ENCODE measurements at places on chromosomes 12 and 14.
A peak's percentile ranks its signal among the peaks of the same experiment; 100 is the strongest.

GRCh38 chr12:21774358-21775132, at the start of gene KCNJ8:
KCNJ8 (minus strand) TSS chr12:21774706; CDS start chr12:21773616, 1,090 bp downstream.
- no peak for DNase-seq

GRCh38 chr14:70955543-70956480, 48.6 kb downstream of the PCNX1 start:
- peak; percentile 25 for DNase-seq

DNA sequence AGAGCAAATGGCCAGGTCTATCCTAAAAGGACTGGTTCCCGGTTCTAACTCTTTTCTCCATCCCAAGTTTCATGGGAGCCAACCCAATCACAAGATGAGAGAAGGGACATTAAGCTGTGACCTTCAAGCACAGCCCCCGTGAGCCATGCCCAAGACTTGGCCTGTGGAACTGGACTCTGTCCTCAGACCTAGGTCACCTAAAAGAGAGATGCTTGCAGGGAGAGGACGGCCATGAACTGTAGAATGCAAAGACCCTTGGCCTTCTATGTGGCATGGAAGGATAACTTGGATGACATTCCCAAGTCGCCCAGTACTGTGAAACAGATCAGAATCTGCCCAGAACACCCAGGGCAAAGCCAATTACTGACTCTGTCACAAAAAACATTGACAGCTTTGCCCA, 263.5 kb downstream of the DPF3 start:
- no peak for DNase-seq

DNA sequence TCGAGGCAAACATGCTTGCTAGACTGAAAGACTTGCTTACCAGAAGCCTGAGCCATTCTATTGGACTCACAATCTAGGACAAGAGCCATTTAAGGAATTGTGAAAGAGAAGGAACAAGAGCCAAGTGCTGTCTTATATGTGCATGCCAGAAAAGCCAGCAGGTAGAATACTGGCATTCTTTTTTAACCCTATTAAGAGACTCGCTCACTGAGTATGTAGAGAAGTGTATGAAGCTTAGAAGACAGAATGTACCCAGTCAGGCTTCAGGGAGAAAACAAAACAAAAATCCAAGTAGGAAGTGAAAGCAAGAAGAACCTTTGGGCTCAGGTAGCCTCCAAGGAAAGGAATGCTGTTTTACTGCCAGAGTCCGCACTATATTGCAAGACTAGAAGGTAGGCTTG, 65.9 kb downstream of the DCAF5 start:
- DNase-seq: no peak

- DNase-seq: no peak
These were observed 360.1 kb upstream of the TBX3 start for GRCh38 chr12:115044073-115044472.

- peak; percentile 100 for DNase-seq
These were observed 734 bp downstream of the FOXN3 start for GRCh38 chr14:89416002-89416995.

GRCh38 chr14:37318938-37319337, 121.2 kb downstream of the MIPOL1 start:
- DNase-seq: no peak

GRCh38 chr12:40907115-40907527, 214.9 kb downstream of the CNTN1 start:
- no peak for DNase-seq

DNA sequence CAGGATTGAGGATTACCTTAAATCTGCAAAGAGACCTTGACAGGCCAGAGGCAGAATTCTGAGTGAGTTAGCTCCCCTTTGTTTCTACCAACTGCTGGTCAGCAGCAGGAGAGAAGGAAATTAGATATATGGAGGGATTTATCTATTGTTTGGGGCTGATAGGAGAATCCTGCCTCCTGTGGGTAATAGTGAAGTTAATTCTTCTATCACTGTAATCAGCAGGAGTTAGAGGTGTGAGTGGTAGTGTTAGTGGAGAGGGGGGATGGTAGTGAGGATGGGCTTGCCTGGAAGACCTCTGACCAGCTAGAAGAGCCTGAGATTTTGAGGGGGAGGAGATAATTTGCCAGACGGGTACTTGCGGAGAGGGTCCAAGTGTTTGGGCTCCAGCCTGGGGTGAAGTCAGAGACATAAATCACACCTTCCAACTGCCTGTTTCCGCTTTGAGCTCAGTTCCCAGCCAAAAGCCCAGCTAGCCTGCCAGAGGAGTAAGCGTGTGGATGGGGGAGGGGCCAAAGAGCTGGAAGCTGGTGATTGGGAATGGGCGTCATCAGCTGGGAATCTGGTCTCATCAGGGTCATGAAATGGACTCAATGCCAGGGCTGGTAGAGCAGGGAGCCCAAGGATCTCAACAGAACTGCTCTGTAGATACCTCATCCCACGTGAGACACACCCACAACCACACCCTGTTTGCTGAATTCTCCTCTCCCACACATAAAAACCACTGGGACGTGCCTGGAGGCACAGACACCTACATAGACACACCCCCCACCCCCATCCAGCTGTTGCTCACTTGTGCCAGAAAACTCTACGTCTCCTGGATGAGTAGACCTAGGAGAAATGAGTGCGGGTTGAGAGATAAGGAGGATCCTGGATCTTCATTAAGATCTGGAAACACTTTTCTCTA, 13.1 kb upstream of the ITGA5 start:
- DNase-seq: no peak

- DNase-seq: no peak
These were observed 5.2 kb downstream of the P2RX4 start for GRCh38 chr12:121214855-121215745.

- DNase-seq: no peak
These were observed 887.4 kb upstream of the NOVA1 start for GRCh38 chr14:27485193-27485592.

- DNase-seq: no peak
These were observed 155.5 kb upstream of the KRR1 start for GRCh38 chr12:75666939-75667334.

DNA sequence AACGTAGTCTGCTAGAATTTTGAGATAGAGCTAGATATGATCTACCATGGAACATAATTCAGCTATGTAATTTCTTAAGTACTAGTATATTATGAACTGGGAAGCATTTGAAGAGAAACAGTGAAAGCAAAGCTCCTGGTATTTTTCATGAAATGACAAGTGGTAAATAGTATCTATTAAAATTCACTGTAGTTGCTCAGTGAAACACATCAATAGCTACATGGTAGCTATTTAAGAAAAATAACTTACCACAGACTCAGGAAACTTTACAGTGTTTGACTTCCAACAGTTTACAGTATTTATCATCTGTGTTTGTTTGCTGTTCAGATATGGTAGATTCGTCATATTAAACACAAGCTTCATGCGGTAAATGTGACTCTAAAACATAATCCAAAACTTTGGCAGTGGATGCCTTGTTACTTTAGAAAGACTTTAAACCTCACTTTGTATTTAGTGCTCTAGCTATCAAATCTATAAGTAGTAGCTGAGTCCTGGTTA, 25.2 kb downstream of the WNK1 start:
- DNase-seq: no peak

DNA sequence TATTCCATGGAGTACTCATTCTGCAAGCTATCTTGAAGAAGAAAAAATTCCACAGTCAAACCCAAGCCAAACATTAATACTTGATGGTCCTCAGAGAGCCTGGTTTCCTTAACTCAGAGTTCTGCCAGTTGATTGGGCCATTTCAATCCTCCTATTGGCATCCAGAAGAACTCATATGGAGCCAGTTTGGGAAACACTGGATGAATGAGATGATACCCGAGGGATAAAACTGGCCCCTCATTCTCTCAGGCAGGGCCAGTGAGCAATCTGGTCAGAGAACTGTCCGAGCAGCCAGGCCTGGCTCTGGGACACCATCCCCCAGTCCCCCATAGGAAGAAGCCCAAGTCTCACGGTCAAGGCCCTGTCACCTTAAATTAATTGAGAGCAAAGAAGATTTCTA, 48.8 kb downstream of the NUAK1 start:
- DNase-seq: no peak

- no peak for DNase-seq
These were observed 52.0 kb downstream of the RNFT2 start for GRCh38 chr12:116790066-116790465.

DNA sequence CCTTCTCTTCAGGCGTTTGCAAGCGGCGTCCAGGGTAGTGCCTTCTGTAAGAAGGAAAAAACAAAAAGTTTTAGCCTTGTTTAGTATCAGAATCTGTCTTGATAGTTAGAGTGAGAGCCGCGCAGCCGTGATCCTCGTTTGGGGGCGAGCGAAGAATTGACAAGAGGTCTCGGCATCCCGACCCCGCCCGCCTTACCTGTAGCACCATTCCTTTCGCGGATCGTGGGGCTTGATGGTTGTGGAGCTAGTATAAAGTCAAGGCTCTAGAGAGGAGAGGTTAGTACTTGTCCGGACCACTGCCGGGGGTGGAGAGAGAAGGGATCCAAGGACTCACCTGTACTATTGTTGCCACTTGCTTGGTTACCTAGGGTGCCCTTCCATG, 494 bp downstream of the TMTC3 start:
- peak; percentile 1 for DNase-seq

DNA sequence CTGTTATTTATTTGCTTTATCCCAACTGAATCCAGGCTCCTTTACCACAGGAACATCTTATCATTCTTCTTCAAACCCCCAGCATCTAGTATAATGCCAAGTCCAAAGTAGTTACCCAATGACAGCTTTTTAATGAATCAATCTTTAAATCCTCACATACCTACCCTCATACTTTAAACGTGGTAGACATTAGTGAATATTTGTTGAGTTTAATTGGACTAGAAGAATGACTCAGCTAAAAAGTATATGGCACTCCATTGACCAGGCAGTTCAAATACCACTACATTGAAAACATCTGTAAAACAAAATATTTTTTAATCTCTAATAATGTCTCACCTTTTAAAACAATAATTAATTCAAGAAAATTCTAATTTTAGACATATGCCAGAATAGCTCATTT, 98.1 kb downstream of the ZFC3H1 start:
- no peak for DNase-seq

DNA sequence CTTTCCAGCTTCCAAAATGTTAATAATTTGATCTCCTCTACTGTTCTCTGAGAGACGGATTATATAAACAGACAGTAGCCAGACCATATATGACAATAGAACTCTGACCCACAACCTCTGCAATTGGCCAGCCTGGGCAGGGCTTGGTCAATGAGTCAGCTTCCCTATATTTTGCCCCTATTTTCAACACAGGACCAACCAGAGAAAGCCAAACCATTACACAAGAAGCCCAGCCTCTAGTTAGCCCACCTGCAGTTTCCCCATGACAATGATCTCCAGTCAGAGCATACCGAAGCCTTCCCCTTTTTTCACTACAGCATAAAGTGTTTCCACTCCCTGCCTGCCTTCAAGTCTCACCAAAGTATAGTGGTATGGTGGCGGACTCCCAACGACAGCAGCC, 7.6 kb upstream of the EXD2 start:
- DNase-seq: no peak

GRCh38 chr14:96792003-96792402, 5.2 kb upstream of the VRK1 start:
- DNase-seq: no peak

DNA sequence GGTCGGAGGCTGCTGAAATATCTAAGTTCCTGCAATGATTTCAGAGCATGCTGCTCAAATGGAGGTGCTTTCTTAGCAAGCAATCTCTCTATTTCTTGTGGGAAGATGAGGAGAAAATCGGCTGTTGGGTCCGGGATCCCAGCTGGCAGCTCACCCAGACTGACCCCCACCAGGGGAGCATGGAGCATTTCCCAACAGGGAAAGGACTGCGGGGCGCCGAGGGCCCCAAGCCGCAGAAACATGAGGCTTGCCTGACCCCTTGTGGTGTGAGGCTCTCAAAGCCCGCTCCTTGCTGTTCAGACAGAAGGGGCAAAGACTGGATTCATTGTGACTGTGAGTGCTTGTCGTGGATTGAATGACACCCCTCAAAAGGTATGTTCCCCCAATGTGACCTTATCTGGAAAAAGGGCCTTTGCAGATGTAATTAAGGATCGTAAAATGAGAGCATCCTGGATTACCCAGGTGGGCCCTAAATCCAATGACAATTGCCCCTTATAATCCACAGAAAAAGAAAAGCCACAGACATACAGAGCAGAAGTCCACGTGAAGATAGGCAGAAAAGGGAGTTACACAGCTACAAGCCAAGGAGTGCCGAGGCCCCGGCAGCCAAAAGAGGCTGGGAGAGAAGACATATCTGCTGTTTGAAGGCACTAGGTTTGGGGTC, 116.3 kb upstream of the VASH1 start:
- DNase-seq: no peak

DNA sequence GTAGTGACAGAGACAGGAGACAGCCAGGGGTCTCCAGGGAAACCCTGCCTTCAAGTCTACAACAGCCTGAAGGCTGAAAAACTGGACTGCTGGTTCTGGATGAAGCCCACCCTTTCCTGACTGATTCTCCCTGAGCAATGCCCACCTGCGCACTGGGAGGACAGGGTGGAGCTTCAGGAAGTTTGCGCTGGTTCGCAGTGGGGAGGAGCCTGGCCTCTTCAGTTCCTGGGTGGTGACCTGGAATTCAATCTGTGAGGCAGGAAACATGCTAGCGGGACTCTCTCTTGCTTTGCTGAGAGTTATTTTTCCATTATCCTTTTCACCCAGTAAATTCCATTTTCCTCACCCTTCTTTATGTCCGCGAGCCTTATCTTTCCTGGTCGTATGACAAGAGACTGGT, 600.8 kb downstream of the TRHDE start:
- DNase-seq: no peak

GRCh38 chr12:53179687-53180219, 769 bp upstream of the ZNF740 start:
- DNase-seq: no peak

GRCh38 chr12:88753066-88753465, 172.8 kb upstream of the KITLG start:
- no peak for DNase-seq

DNA sequence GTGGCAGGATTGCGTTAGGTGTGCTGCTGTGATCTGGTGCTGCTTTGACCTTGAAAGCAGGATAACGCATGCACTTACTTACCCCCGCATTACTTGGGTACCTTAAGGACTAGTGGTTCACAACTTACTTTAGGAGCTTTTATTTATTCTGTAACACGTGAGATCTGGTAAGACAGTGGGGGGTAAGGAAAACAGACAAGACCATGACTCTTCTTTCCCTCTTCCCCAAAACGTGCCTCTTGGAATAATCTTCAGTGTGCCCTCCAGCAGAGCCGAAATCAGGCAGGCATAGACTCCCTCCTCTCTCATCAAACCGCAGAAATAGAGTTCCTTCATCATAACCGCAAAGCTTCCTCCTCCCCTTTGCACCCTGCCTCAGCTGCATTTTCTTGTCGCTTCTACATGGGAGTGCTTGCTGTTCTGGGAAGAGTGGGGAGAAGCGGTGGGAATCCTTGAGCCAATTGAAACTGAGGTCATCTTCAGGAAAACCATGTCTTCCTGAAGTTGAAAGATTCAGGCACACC, 43.4 kb downstream of the RAD52 start:
- DNase-seq: no peak

GRCh38 chr14:23355871-23356435, 3.3 kb upstream of the SLC22A17 start:
- no peak for DNase-seq

- DNase-seq: no peak
These were observed 12.3 kb downstream of the METTL3 start for GRCh38 chr14:21498540-21499526.
